ENCODE measurements at places on chromosomes 3 and 15. TPM values are rescaled to one million over a fixed set of nuclear protein-coding genes. Genes with fewer than 3 reads are reported as not detected.

Gene SLC22A14
- 0.86 TPM for total RNA-seq

Gene TGM5
- total RNA-seq: not detected

Gene PLA2G4D
- total RNA-seq: not detected

Gene CCR2
- not detected for total RNA-seq

Gene UBE2E2
- total RNA-seq: 30.3 TPM

Gene FGF12
- not detected for total RNA-seq

Gene CLDN18
- not detected for total RNA-seq

Gene GPR27
- not detected for total RNA-seq

Gene CXCR6
- total RNA-seq: under 0.01 TPM

Gene HAPLN3
- 8.1 TPM for total RNA-seq

Gene SPSB4
- total RNA-seq: not detected

Gene GP9
- not detected for total RNA-seq

Gene ALDH1A3
- 42.7 TPM for total RNA-seq

Gene GPR149
- not detected for total RNA-seq

Gene PCBP4
- total RNA-seq: 29.4 TPM

Gene RASL12
- total RNA-seq: under 0.01 TPM

Gene GNAT1
- not detected for total RNA-seq

Gene PYGO1
- total RNA-seq: 9.0 TPM

Gene SAXO2
- total RNA-seq: 1.6 TPM

Gene BOC
- 10.6 TPM for total RNA-seq

Gene SLC28A2
- total RNA-seq: not detected

Gene PML
- 49.6 TPM for total RNA-seq

Gene ZIC4
- not detected for total RNA-seq

Gene WDR93
- under 0.01 TPM for total RNA-seq

Gene CCR8
- total RNA-seq: not detected

Gene MINAR1
- 2.3 TPM for total RNA-seq

Gene CHRNB4
- total RNA-seq: not detected

Gene LRRIQ4
- total RNA-seq: not detected

Gene CCDC9B
- total RNA-seq: 40.3 TPM

Gene SYNPR
- not detected for total RNA-seq

Gene OXSM
- 8.2 TPM for total RNA-seq

Gene TSEN2
- 8.4 TPM for total RNA-seq

Gene PLA2G4E
- total RNA-seq: not detected

Gene MGLL
- total RNA-seq: 82.1 TPM

Gene ACP3
- total RNA-seq: 2.3 TPM

Gene SEMA7A
- total RNA-seq: 16.8 TPM

Gene GPR171
- total RNA-seq: not detected

Gene GPX1
- total RNA-seq: 272 TPM

Gene IL12A
- total RNA-seq: 0.64 TPM

Gene MASP1
- 198 TPM for total RNA-seq

Gene TMEM207
- total RNA-seq: not detected

Gene GPR156
- total RNA-seq: 0.43 TPM

Gene TMEM87A
- total RNA-seq: 79.9 TPM

Gene CEMIP
- 131 TPM for total RNA-seq

Gene CHRM5
- under 0.01 TPM for total RNA-seq

Gene MUC4
- total RNA-seq: not detected

Gene KCNH8
- not detected for total RNA-seq

Gene C3orf33
- total RNA-seq: 7.8 TPM
